Right ventricle myocardium superior (tissue), 1 donor: ENCODE measurements at places on chromosomes 2 and 18.

DNA sequence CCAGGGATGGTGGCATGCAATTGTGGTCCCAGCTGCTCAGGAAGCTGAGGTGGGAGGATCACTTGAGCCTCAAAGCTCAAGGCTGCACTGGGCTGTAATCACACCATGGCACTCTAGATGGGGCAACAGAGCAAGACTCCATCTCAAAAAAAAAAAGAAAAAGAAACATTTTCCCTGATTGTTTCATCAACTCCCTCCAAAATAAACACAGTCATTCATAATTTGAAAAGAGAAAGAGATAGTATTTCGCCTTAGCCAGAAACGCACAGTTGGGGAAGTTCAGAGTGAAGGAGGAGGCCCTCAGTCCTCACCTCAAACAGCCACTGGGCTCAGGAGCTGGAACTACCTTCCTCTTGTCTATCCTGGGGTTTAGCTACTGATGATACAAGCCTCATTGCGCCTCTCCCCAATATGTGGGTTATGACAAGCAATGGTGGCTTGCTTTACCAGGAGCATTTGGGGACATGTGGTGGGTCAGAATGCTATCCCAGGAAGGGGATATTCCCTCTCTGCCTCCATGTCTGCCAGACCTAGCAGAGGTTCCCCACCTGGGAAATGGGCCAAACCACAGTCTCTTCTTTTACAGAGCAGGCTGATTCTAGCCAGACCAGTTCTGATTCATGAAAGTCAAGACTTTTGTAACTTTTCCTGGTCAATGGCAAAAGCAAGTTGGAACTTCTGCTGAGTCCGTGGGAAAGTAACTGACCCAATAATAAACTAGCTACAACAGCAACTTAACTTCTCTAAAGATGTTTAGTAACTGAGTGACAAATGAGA, 22.2 kb upstream of the TMEM87B start:
- no peak for DNase-seq

- DNase-seq = no peak
These were observed 49.0 kb downstream of the FBXO36 start for GRCh38 chr2:229971298-229971790.

DNA sequence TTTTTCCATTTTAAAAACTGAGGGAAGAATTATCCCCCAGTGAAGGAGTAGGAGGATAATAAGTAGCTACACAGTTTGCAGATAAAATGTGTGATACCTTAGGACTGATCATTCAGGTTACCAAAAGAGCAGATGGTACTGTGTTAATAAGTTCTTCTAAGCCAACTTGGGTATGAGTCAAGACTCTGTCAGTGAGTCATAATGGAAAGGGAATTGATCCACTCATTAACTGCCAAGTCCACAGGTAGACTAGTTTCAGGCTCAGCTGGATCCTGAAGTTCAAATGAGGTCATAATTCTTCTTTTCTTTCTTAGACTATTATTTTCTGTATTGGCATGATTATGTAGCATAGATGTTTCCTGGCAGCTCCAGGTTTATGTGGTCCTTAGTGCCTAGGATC, 142.4 kb upstream of the ALPP start:
- DNase-seq = no peak

DNA sequence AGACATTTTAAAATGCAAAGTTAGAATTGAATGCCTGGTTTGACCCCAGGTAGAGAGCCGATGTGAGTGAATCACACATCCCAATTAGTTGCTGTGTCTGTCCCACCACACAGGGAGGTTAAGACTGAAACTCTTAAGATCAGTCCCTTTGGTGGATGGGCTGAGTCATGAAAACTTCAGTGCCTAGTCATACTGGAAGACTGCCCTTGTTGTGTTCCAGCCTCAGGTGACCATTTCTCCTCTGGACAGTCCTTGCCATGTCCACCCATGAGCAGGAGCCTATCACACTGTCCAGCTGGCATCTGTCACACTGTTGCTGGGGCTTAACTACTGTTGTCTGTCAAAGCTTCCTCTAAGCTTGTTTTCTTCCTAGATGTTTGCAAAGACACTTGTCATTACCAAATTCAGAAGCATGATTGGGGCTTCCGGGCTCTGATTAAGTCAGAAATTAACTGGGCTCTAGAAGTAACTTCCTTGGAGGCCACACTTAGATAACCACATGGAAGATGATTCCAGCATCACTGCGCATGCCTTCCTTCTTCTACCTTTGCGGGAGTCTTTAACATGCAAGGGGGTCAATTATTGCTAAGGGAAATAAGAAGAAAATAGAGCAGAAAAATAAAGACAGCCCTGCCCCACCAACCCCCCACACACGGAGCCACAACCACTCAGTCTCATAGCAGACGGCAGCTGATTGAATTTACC, 21.3 kb downstream of the CYRIA start:
- no peak for DNase-seq

DNA sequence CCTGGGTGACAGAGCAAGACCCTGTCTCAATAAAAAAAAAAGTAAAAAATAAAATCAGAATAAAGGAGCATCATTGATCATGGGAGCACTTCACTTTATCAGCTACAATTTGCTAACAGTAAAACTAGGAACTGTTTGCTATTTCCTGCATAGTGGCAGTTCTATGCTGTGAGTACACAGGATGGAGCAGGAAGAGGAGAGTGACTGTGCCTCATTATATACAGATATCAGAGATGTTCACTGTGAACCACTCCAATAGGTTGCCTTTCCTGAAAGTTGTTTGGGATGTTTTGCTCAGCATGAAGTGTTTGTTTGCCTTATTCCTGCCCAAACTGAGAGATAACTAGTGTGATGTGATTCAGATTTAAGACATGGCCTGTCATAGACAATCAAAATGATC, 151.4 kb upstream of the EPAS1 start:
- DNase-seq = no peak

DNA sequence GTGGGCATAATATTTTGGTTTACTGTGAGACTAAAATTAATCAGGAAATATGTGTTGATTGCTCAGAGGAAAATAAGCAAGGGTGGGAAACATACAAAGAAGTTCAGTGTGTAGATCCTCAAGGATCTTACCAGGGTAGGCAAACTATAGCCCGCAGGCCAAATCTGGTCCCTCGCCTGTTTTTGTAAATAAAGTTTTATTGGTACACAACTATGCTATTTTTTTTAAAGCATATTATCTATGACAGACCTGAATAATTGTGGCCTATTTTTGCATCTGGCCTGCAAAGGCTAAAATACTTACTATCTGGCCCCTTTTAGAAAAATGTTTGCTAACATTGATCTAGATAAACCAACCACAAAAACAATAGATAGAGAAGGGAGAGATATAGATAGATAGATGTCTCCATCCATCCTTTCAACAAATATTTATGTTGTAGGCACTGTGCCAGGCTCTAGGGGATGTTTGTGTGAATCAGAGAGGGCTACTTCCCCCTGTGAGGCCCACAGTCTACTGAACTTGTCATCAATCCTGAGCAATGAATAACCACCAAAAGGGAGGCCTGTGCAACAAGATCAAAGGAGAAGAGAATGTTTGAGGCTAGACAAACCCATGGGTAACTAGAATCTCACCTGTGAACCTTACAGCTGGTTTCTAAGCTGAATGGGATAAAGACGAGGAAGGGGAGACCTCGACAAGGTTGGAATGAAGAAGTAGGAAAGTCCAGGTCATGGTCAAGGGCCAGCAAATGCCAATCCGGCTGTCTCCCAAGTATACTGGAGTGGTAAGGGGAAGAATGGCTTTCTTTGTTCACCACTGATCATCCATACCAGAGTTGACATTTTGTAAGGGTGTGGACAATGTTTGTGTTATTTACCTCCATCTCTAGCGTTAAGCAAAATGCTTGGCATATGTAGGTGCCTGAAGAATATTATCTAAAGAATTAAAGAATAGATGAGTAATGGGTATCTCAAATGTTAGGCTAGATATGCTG, 23.6 kb downstream of the ALPK2 start:
- DNase-seq = no peak

GRCh38 chr2:62284980-62285379, 89.1 kb downstream of the B3GNT2 start:
- DNase-seq = no peak

GRCh38 chr18:4125627-4126230, 329.4 kb downstream of the DLGAP1 start:
- no peak for DNase-seq

DNA sequence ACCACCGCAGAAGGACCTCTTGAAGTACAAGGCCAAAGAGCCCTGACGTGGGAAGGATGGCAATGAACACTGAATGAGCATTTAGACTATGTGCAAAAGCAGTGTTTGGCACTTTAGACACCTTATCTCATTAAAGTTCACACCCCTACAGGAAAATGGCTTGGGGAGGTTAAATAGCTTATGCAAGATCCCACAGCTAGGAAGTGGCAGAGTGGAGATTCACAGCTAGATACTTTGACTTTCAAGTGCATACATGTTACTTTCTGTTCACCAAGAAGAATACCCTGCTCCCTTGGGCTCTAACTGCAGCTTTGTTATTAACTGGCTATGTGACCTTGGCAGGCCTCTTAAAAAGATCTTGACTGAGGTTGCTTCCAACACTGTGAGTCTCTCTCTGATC, 58.2 kb downstream of the ICOS start:
- no peak for DNase-seq

GRCh38 chr2:37800176-37800858, 124.8 kb upstream of the RMDN2 start:
- no peak for DNase-seq

- no peak for DNase-seq
These were observed 45.9 kb downstream of the IL1R2 start for GRCh38 chr2:102037681-102038080.
